ENCODE measurements at places on chromosomes 16 and 17.

- no peak for DNase-seq
Measured at GRCh38 chr17:2075336-2076086, 20.6 kb downstream of the HIC1 start.

- no peak for DNase-seq
Measured at GRCh38 chr17:40130352-40131042, 8.7 kb downstream of the MSL1 start.

DNA sequence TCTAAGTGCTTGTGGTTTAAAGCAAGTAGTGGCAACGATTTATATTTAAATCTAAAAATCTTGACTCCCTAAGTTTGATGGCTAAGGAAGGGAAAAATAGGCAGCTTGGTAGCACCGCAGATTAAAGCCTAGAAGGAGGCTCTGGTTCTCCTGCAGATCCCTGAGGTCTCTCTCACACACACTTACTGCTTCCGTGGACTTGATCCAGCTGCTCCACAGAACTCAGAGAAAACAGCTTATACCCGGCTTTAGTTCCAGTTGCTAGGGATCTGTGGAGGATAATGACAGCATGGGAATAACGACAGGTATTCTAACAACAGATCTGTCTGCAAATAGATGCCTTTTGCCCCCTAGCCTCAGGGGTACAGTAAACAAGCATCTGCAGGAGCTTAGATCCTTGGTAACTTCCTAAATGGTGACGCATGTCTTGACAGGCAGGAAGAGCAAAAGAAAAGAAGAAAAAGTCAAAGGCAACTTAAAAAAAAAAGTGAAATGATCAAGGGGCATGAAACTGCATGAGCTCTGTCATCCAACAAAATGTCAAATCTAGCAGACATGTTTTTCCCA, 4.5 kb downstream of the WIPI1 start:
- no peak for DNase-seq

- no peak for DNase-seq
Measured at GRCh38 chr17:57338257-57338914, 82.1 kb downstream of the MSI2 start.

GRCh38 chr16:55502801-55503366, 6.0 kb upstream of the LPCAT2 start:
- peak; percentile 66 for DNase-seq

DNA sequence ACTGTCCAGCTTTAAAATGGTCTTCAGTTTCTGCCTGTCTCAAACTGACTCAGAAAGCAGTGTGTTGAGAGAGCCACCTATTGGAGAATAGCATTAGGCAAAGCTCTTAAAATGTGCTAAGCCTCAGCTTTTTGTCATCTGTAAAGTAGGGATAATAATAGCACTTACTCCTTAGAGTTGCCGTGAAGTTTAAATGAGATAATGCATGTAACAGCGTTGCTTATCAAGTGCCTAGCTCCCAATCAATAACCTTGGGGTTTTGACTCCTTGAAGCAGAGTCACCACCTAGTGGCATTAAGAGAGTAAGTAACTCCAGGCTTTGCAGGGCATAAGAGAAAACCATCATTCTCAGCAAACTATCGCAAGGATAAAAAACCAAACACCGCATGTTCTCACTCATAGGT, 163.3 kb downstream of the HS3ST2 start:
- no peak for DNase-seq

GRCh38 chr17:73311428-73311780, 397 bp downstream of the CDC42EP4 start:
- DNase-seq: no peak

DNA sequence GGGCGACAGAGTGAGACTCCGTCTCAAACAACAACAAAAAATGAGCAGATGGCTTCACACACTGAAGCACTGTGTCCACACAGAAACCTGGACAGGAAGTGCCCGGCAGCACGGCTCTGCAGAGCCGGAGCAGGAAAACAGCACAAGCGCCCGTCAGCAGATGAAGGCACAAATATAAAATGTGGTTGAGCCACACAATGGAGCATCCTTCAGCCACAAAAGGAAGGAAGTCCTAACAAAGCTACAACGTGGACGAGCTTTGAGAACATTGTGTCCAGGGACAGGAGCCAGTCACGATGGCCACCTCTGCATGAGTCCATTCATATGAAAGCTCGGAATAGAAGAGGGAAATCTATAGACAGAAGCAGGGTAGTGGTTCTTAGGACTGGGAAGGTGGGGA, 15.7 kb downstream of the RHBDF2 start:
- no peak for DNase-seq

- no peak for DNase-seq
Measured at GRCh38 chr17:38317081-38317480, 20.1 kb downstream of the MRPL45 start.

GRCh38 chr16:78528265-78528664, 428.8 kb downstream of the WWOX start:
- no peak for DNase-seq

DNA sequence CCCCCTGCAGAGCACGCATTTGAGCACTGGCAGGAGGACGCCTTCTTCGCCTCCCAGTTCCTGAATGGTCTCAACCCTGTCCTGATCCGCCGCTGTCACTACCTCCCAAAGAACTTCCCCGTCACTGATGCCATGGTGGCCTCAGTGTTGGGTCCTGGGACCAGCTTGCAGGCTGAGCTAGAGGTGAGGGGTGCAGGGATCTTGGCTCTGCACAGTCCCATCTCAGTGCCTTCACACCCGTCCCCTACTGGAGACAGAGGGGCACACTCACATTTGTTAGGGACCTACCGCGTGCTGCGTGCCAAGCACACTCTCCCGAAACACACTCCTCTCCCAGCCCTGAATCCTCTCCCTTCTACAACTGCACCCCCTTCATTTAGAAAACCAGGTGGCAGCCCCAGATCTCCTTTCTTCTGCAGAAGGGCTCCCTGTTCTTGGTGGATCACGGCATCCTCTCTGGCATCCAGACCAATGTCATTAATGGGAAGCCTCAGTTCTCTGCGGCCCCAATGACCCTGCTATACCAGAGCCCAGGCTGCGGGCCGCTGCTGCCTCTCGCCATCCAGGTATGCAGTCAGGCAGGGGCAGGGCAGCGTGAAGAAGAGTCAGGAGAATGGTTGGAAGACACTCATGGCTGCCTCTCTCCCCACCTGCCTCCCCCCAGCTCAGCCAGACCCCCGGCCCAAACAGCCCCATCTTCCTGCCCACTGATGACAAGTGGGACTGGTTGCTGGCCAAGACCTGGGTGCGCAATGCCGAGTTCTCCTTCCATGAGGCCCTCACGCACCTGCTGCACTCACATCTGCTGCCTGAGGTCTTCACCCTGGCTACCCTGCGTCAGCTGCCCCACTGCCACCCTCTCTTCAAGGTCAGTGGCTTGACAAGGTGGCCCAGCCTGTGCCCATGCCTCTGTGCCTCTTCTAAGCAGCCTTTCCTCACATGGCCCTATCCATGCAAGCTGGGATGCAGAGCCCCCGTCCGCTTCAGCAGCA, 6.3 kb downstream of the ALOX15B start:
- DNase-seq: no peak

GRCh38 chr16:2905988-2906387, 5.7 kb upstream of the FLYWCH1 start:
- DNase-seq: no peak

DNA sequence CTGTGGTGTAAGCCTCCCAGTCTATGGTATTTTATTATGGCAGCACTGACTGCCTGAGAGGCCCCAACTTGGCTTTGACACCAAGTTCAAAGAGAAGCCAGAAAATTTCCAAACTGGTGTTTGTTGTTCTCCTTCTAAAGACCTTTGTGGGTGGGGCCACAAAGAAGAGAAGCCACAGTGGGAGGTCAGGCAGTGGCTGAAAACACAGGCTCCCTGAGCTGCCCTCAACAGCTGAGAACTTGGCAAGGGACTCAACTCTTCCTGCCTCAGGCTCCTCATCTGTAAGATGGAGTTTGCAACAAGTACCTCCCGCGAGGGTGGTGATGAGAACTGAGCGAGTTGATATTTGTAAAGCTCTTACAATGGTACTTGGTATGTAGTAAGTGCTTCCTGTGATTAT, 18.2 kb downstream of the CES5A start:
- DNase-seq: no peak

- no peak for DNase-seq
Measured at GRCh38 chr17:77470800-77471733, 330.3 kb downstream of the SEC14L1 start.

- no peak for DNase-seq
Measured at GRCh38 chr16:1279945-1280589, 24.2 kb downstream of the TPSD1 start.

DNA sequence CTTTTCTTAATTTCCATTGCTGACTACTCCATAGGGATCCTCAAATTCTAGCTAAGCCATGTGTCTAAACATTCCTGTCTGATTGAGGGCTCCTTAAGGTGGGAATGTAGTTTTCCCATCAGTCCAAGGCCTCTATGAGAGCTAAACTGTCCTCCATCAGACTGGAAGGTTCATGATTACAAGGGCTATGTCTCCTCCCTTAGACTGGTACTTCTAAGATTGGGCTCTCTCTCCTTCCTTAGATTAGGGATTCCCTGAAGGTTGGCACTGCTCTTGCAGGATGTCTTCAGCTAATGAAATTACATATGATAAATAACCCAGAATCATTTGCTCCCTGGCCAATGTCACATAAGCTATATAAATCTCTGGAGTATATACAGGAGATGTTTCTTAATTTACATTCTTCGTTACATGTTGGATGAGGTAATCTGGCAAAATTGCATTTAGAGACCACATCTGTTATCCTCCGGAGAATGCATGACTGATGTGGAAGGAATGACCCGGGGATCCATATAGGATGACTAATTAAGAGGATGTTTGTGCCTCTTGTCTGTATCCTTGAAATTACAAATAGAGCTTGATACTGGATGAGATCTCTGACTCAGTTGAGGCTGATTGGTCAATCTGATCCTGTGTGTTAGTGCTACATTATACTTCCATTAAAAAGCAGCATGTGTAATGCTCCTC, 14.2 kb downstream of the B4GALNT2 start:
- DNase-seq: no peak

DNA sequence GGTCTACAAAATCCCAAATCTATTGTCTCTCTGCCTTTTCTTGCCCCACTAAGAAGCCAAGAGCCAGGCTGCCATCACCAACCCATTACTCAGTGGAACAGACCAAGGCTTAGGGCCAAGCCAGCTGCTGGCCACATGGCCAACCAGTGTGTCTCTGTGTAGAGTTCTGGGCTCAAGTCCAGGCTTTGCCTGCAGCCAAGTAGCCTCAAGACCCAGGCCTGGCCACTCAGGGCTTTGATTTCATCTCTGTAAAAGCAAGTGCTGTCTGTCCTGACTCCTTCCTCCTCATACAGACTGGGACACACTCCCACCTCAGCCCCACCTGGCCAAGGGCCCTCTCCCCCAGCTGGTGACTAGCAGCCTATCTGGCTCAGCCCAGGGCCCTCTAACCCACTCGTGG, 14.6 kb downstream of the SREBF1 start:
- no peak for DNase-seq

DNA sequence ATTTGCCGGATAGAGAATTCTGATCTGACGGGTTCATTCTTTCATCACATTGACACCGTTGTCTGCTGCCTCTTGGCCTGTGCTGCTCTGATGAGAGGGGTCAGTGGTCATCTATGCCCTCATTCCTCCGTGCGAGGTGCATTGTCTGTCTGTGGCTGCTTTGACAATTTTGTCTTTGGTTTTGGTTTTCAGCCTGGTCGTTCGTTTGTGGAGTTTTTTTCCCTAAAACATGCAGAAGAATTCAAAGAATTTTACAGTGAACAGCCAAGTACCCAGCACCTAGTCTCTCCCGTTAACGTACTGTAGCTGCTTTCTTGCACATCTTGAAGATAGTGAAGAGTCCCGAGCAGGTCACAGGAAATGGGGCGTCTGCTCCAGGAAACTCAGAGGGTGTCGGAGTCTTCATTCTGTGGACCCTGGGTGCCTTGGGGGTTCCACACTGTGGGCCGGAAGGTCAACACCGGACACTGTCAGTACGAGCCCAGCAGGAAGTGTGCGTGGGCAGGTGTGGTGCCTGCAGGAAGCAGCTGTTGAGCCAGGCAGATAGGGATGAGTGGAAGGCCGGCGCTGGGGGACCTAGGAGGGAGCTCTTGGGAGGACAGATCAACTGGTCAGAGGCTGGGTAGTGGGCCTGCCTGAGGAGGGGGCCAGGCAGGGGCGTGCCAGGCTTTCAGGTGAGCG, 28.2 kb downstream of the CRAMP1 start:
- no peak for DNase-seq

DNA sequence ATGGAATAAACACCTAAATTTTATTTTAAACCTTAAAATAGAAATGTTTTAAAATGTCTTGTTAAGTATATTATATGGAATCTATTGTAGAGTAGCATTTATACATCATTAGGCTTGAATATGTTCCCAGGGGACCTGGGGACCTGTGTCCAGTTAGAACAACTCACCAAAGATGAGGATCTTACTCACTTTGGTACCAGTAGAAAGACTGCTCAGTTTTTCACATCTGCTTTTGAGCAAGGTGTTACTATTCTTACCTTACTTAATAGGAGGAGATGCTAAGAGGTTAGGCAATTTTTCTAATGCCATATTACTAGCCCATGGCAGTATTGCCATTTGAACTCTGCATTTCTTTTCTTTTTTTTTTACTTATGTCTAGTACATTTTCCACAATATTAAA, 14.7 kb downstream of the STXBP4 start:
- DNase-seq: no peak

- DNase-seq: no peak
Measured at GRCh38 chr16:1458336-1458976, 14.1 kb upstream of the CCDC154 start.

DNA sequence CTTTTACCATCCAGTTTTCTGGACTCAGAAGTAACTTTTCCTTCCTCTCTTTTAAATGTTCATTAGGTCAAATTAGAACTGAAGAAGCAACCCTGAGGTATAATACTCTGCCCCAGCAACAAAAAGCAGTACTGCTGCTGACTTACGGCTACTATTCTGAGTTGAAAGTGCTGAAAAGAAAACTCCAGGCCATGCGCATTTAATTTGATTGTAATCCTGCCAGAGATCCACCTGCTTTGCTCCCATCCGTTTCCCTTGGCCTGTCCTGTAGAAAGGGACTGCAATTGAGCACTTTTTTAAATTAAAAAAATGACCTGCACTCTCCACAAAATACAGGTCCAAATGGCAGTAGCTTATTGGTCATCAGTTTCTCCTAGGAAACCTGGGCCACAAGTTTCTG, 61.6 kb downstream of the PITPNC1 start:
- DNase-seq: no peak

- no peak for DNase-seq
Measured at GRCh38 chr17:49217651-49218413, 7.3 kb downstream of the ABI3 start.

GRCh38 chr16:88058136-88058535, 106.9 kb downstream of the BANP start:
- DNase-seq: no peak
